B cell (primary cell): ENCODE measurements at places on chromosomes 5 and 9. TPM values are rescaled to one million over a fixed set of nuclear protein-coding genes. Genes with fewer than 3 reads are reported as not detected.

- H3K4me1 ChIP-seq: no peaks in the 10 kb centered on the region
- H3K36me3 ChIP-seq: no peaks in the 10 kb centered on the region
- H3K27ac ChIP-seq: no peak overlapping the region
- H3K4me3 ChIP-seq: no peak overlapping the region
Measured at GRCh38 chr9:8879284-8879683, 1079.7 kb upstream of the DMAC1 start.

- DNase-seq: no peak
- H3K36me3 ChIP-seq: no peaks in the 10 kb centered on the region
- no peaks in the 10 kb centered on the region for H3K4me1 ChIP-seq
- H3K4me3 ChIP-seq: no peak overlapping the region
- no peak overlapping the region for H3K27ac ChIP-seq
Measured at GRCh38 chr5:38403877-38404635, 145.7 kb downstream of the EGFLAM start.

- no peak overlapping the region for H3K4me3 ChIP-seq
- H3K4me1 ChIP-seq: no peaks in the 10 kb centered on the region
- no peak overlapping the region for H3K27ac ChIP-seq
Measured at GRCh38 chr9:108282872-108283271, 572.9 kb downstream of the ACTL7B start.

DNA sequence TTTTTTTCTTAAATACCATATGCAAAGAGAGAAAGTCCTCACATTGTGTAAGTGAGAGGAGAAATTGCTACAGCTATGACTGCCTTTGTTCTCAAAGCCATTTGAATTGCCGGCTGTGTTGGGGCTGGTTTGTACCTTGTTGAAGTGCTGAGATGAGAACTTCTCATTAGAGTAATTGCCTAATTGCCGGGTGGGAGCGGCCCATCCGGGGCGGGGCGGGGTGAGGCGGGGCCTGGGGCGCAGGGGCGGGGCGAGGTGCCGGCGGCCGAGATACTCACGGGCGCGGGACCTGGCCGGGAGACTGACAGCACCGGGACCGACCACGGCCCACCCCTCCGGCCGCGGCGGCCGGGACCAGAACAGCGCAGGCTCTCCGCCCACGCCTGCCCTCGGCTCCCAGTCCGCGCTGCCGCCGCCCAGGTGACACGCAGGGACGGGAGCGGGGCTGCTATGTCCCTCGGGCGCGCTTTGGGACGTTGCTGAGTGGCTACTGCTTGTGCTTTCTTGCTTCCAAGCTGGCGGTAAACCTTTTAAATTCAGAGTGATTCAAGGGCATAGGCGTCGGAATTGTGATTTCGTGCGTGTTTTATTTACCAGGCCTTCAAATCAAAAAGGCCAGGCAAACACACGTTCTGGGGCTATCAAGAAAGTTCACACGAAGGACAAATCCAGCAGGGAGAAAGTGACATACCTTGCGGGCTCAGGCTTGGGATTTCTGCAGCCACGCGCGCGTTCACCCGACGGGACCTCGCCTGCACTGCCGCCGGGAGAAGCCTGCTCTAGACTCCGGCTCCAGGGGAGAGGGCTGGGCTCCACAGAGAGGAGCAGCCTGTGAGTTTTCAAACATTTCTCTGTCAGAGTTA lies 269.1 kb downstream of the FANCC start:
- DNase-seq: peak; percentile 55
- H3K4me3 ChIP-seq: peak overlapping the region; percentile 54
- H3K36me3 ChIP-seq: no peaks in the 10 kb centered on the region
- peaks cover 9% of the 10 kb centered on the region for H3K4me1 ChIP-seq
- no peak overlapping the region for H3K27ac ChIP-seq

GRCh38 chr5:88480801-88481499 lies 212.3 kb upstream of the TMEM161B start:
- H3K4me3 ChIP-seq: no peak overlapping the region
- H3K36me3 ChIP-seq: no peaks in the 10 kb centered on the region
- no peaks in the 10 kb centered on the region for H3K4me1 ChIP-seq

DNA sequence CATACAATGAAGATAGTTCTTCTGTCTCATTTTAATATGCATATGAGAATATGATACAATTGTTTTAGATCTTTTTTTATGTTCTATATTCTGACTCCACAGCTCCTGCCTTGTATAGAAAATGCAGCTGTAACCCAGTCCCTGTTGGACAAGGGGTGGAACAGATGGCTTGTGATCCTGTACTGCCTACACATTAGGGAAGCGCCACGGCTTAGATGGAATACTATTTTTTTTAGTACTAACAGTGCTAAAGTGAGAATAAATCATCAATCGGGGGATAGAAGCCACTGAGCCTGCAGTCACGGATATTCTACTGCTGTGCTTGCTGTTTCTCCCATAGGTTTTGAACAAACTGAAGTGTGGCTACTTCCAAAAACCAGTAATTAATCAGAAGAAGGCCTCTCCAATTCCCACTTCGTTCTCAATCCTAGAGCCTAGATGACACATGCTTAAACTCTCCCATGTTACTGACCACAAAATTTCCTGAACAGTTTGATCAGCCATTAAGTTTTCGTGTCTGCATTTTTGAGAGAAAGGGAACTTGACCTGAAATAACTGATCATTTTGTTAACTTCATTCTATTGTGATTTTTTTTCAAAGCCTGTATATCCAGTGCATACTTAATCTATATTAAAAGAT lies 150.3 kb downstream of the CDH18 start:
- H3K27me3 ChIP-seq: no peaks in the 10 kb centered on the region
- no peak for DNase-seq
- no peaks in the 10 kb centered on the region for H3K36me3 ChIP-seq
- H3K4me1 ChIP-seq: no peaks in the 10 kb centered on the region
- H3K27ac ChIP-seq: no peak overlapping the region

DNA sequence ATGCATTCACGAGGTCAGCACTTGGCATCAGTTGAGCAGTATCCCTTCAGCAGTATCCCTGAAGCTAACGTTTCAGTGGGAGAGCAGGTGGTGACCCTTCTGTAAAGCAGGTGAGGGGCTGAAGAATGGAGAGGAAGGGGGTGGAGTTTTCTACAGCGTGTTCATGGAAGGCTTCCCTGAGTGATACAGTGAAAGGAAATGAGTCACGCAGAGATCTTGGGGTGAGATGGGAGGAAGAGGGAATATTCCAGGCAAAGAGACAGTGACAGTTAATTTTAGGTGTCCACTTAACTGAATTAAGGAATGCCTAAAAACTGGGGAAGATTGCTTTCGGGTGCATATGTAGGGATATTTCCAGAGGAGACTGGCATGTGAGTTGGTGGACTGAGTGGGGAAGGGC lies 25.7 kb downstream of the TAS2R1 start:
- no peaks in the 10 kb centered on the region for H3K36me3 ChIP-seq
- no peaks in the 10 kb centered on the region for H3K27me3 ChIP-seq
- H3K27ac ChIP-seq: no peak overlapping the region
- no peaks in the 10 kb centered on the region for H3K4me1 ChIP-seq
- no peak for DNase-seq

GRCh38 chr9:14148501-14149103 lies 165.3 kb downstream of the NFIB start:
- no peaks in the 10 kb centered on the region for H3K4me1 ChIP-seq
- no peaks in the 10 kb centered on the region for H3K27me3 ChIP-seq
- no peak overlapping the region for H3K4me3 ChIP-seq

DNA sequence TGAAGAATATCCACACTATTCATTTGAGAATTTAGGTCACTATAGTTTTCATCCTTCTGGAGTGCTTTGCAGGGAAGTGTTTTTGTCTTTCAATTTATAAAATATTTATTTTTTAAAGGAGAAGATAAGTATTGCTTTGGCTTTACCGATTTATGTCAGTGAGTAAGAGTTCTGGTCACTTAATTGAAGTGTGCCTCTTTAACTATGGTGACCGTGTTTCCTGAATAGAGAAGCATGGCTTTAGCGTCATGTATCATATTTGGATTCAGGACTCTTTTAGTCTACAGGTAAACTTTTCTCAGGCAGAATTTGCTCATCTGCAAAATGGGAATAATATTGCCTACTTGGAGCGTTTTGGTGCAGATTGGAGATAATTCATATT lies 902 bp downstream of the BDP1 start:
- peaks cover 20% of the 10 kb centered on the region for H3K36me3 ChIP-seq
- peak overlapping the region; percentile 96 for H3K4me3 ChIP-seq
- H3K27ac ChIP-seq: no peak overlapping the region
- H3K4me1 ChIP-seq: peaks cover 17% of the 10 kb centered on the region
- peaks cover 4% of the 10 kb centered on the region for H3K27me3 ChIP-seq

DNA sequence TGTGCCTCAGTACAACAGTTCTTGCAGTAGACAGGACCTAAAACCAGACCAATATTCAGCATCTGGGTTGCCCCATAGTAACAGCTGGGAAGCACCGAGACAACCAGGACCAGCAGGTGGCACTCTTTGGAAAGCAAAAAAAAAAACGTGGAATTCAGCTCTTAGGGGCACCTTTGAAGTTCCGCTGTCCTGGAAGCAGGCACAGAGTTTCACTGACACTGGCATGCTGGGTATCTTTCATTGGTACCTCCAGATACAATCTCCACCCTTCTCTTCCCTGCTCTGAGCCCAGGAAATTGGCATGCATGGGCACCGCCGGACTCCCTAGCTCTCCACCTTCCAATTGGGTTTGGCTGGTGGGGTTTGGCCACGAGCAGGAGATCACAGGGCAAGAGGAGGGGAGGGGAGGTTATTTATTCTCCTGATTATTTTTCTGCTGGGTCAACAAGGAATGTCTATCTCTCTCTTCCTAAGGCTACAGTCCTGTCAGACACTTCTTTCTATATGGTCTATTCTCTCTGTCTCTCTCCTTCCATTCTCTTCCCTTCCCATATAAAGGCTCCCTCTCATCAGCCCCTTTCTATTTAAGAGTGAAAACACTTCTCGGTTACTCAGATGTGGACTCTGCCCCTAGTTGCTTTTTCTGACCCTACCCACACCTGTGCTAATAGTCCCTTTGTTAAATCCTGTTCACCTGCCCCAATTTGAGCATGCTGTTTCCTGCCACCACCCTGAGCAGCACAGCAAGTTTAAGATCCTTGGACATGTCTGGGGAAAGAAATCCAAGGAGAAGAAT lies 1.9 kb upstream of the IDNK start:
- H3K27ac ChIP-seq: no peak overlapping the region
- H3K36me3 ChIP-seq: no peaks in the 10 kb centered on the region
- H3K27me3 ChIP-seq: no peaks in the 10 kb centered on the region
- H3K4me1 ChIP-seq: peaks cover 9% of the 10 kb centered on the region
- H3K4me3 ChIP-seq: no peak overlapping the region

DNA sequence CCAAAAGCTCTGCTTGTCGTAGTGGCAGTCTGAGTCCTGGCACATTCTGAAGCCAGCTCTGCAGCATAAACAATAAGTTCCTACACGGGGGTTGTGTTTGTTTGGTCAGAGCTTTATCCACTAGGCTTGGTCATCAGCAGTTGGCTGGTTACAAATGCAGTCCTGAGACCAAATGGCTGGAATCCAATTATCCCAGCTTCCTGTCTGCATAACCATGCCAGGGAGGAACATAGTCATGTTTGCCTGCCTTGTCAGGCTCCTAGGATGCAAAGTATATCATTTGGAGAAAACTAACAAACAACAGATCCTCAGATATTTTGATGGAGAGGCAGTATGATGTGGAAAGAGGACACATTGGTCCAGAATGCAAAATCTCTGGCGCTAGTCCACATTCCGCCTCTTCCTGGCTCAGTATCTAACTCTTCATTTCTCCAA lies 85.8 kb downstream of the FBXO38 start:
- no peak for DNase-seq
- H3K27ac ChIP-seq: no peak overlapping the region
- H3K4me1 ChIP-seq: no peaks in the 10 kb centered on the region
- H3K27me3 ChIP-seq: no peaks in the 10 kb centered on the region
- H3K4me3 ChIP-seq: no peak overlapping the region
- no peaks in the 10 kb centered on the region for H3K36me3 ChIP-seq

Gene CDC25C
- not detected in 2 replicates for total RNA-seq

GRCh38 chr9:16221822-16222547 lies 648.5 kb downstream of the BNC2 start:
- no peaks in the 10 kb centered on the region for H3K4me1 ChIP-seq
- H3K4me3 ChIP-seq: no peak overlapping the region
- no peaks in the 10 kb centered on the region for H3K27me3 ChIP-seq
- H3K36me3 ChIP-seq: no peaks in the 10 kb centered on the region
- no peak overlapping the region for H3K27ac ChIP-seq

Gene CTSV
- not detected in 2 replicates for total RNA-seq

Gene PLAA
- 22.5 and 24.0 TPM in 2 replicates for total RNA-seq

Gene DOLPP1
- total RNA-seq: 4.7 and 7.1 TPM in 2 replicates

Gene SPINK13
- not detected in 2 replicates for total RNA-seq

- H3K27me3 ChIP-seq: no peaks in the 10 kb centered on the region
- H3K36me3 ChIP-seq: no peaks in the 10 kb centered on the region
- no peak overlapping the region for H3K4me3 ChIP-seq
Measured at GRCh38 chr5:100913298-100913697, 10.2 kb upstream of the ST8SIA4 start.

Gene TAF11L10
- total RNA-seq: not detected in 2 replicates

DNA sequence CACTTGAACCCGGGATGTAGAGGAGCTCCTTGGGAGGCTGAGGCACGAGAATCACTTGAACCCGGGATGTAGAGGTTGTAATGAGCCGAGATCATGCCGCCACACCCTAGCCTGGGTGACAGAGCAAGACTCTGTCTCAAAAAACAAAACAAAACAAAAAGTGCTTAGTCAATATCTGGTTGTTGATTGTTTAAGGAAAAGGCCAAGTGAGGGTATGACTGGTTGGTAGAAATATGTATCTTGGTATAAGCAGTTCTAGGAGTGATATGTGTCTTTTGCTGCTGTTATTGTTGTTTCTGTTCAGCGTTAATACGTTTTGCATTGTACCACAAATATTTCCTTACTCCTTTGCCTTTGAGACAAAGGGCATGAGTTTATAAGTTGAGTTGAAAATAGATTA lies 210.7 kb upstream of the DMRT1 start:
- H3K4me3 ChIP-seq: no peak overlapping the region
- peaks cover 3% of the 10 kb centered on the region for H3K27me3 ChIP-seq
- DNase-seq: no peak
- no peaks in the 10 kb centered on the region for H3K4me1 ChIP-seq
- H3K36me3 ChIP-seq: no peaks in the 10 kb centered on the region

Gene ENTPD2
- total RNA-seq: not detected in 2 replicates

Gene TXNDC8
- not detected in 2 replicates for total RNA-seq

Gene TMEFF1
- not detected in 2 replicates for total RNA-seq
